ENCODE measurements at places on chromosomes 11 and 22. TPM values are rescaled to one million over a fixed set of nuclear protein-coding genes. Genes with fewer than 3 reads are reported as not detected.

PGA5 gene
- not detected for total RNA-seq

THOC5 gene
- total RNA-seq = 64.0 TPM

GNB1L gene
- 13.0 TPM for total RNA-seq

CNTN5 gene
- not detected for total RNA-seq

CSNK2A3 gene
- 0.86 TPM for total RNA-seq

PATE2 gene
- total RNA-seq = not detected

IFITM1 gene
- 45.6 TPM for total RNA-seq

APOBEC3H gene
- not detected for total RNA-seq

SFI1 gene
- total RNA-seq = 59.2 TPM

POTEH gene
- total RNA-seq = not detected

GDPD4 gene
- not detected for total RNA-seq

SMIM35 gene
- not detected for total RNA-seq

RDX gene
- total RNA-seq = 71.8 TPM

DNA sequence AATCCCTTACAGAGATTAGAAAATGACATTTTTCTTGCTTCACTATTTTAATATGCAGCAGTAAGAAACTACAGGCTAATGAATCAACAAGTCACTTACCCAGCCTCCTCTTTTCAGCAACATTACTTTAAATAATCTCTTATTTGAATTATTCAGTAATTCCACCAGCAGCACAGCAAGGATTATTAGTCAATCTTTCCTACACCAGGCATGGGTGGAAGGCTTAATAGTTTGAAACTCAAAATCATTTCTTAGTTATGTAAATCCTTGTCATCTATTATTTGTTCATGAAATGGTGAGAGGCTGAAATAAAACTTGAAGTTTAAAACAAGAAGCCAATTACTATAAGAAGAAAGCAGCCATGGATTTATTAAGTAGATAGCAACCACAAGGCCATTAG lies 530.5 kb downstream of the KCNA4 start:
- no peak for DNase-seq

- DNase-seq = no peak
Measured at GRCh38 chr11:59600234-59600633, 15.3 kb downstream of the OSBP start.

- peak; percentile 44 for DNase-seq
Measured at GRCh38 chr11:64372802-64373597, 14.0 kb downstream of the RPS6KA4 start.

- no peak for DNase-seq
Measured at GRCh38 chr11:70314730-70315129, 44.2 kb downstream of the PPFIA1 start.

- DNase-seq = no peak
Measured at GRCh38 chr11:134761386-134761785, 349.3 kb upstream of the B3GAT1 start.

DNA sequence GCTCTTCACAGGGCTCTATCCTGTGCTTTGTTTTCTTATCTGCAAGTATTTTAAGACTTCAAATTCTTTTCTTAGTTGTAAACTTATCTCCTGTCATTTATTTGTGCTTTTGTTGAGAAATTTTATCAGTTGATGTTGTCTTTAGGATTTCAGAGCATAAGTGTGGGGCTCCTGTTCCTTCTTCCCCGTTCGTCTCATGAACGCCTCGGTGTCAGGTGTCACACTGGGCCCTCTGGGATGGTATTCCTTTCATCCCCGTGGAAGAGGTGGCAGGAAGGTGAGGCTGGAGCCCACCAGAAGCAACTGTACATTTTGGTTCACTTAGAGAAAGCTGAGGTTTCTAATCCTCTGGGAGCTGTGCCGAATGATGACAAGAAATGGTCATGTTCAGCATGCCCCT lies 17.9 kb downstream of the NADSYN1 start:
- no peak for DNase-seq

- no peak for DNase-seq
Measured at GRCh38 chr22:38346506-38346905, 29.3 kb upstream of the CSNK1E start.

DNA sequence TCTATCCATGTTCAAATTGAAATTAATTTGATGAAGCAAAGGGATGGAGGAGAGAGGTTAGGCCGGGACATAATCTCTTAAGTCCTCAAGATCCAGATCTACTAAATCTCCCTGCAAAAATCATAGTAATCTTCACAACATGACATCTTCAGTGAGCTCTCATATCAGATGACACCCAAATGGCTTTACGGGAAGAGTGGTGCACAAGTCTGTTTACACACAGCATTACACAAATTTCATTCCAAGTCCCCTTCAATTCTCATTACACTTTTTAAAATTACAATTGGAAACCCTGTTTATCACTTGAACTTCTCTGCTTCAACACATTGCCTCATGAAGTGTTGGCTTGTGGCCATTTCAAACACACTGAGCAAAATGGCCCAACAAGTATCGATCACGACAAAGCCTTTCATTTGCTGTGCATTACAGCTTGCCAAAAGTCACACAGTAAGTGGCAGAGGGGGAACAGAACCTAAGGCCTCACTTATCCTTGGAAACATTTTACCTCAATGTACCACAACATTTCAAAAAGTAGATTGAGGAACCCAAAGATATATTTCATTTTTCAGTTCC lies 17.9 kb upstream of the TPH1 start:
- no peak for DNase-seq

DNA sequence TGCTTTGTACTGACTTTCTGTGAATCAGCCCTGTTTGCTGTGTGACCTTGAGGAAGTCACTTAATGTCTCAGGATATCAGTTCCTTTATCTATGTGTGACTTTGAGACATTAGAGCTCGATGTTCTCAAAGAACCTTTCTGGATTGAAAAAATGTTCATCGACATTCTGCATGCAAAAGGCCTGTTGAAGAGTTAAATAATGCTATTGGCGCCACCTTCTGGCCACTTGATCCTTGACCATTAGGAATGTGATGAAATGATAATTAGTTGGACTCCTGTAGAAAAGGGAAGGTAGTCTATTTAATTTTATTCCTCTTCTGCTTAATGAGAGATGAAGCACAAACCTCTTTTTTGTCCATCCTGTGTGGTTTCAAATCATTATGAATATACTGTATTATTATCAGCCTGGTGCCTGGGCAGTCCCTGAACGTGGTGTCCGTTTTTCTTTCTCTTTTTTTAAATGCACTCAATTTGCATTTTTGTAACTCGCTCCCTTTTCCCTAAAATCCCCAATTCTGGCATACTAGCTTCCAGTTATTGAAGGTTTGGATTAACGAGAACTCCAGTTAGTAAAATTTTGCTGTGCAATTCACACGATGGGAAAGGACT lies 20.7 kb downstream of the ELF5 start:
- DNase-seq = peak; percentile 58

DNA sequence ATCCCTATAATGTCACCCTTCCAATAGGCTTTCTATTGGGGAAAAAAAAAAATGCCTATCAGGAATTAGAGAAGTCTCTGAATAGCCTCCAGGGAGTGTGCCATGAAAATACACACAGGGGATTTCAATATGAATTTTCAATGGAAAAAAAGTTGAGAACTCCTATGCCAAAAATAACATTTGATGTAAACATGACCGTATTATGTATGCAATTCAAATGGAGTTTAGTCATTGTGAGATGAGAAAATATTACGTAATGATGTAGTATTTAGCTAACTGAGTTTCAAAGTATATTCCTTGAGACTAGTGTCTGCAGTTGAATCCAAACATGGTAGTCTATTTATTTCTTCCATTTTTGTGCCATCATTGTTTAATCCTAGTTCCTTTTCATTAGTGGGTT lies 182.3 kb downstream of the BLID start:
- DNase-seq = no peak

GRCh38 chr11:103529181-103529684 lies 420.0 kb downstream of the DYNC2H1 start:
- DNase-seq = no peak

DNA sequence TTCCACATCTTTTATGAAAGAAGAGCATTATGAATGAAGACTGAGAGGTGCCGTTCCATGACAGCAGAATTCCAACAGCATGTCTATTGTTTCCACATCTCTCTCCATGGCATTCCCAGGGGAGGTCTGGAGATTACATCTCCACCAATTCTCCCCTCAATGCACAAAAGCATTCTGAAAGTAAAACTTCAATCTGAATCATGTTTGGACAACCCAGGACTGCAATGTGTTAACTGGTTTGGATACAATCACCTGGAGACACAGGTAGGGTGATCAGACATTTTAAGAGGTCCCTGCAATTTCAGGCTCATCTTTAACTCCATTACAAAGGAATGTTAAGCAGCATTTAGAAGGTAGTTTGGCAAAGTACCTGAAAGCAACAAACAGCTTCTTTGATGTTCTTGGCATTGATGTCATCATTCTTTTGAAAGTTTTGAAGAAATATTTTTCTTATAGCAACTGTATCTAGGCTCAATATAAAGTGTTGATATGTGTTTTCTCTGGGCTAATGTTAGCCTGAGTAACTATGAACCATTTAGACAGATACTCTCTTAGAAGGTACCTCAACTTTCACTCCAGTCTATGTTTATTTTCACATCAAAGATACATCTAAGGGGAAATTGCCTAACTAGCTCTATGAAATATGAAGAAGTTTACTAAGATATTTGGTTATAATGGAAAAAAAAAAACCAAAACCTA lies 181.4 kb upstream of the MTMR2 start:
- no peak for DNase-seq

- DNase-seq = no peak
Measured at GRCh38 chr11:82003671-82004515, 729.8 kb downstream of the FAM181B start.

GRCh38 chr11:32830413-32830738 lies 649 bp downstream of the PRRG4 start:
- peak; percentile 63 for DNase-seq

- DNase-seq = no peak
Measured at GRCh38 chr11:110125632-110126031, 32.4 kb downstream of the ZC3H12C start.

DNA sequence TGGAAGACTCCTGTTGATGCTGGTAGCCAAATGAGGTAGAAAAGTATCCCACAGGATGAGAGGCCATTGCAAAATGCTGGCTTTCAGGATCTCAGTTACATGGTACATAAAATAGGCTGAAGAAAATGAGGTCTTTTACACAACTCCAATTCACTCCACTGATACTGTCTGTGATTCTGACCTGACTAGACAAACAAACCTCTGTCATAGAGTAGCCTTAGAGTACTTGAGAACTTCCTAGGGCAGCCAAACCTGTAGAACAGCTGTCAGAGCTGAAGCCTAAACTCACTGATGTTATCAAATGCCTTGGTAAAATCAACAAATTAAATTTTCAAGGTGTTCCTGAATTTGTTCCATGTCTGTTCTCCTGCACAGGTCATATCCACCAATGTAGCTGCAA lies 26.2 kb upstream of the POGLUT3 start:
- DNase-seq = no peak

DNA sequence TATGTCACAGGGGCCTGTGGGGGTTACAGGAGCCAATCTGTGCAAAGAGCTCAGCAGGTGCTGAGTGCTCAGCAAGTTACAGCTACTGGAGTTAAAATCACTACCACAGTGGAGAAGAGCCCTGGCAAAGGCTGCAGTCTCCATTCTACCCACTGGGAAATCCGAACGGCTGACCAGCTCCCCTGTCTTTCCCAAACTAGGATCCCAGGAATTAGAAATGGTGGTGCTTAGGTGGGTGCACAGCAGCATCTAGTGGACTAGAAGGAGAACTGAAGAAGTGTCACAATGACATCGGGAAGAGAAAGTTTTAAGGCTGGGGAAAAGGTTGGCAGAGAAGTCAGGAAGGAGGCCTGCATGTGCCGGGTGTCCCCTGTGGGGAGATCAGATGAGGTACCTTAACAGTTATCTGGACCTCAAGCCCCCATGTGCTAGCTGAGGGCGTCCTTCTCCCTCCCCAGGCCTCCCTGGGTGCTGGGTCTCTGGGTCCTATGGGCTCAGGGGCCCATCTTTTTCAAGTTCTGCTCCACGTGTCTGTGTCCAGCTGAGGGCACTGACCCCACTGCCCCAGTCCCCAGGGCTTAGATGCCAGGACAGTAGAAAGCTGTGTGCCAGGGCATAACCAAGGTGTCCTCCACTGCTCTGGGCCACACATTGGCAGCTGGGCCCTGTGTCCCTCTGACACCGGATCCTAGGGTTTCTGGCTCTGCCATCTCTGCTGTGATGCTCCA lies 1.9 kb downstream of the PIWIL3 start:
- peak; percentile 31 for DNase-seq

DNA sequence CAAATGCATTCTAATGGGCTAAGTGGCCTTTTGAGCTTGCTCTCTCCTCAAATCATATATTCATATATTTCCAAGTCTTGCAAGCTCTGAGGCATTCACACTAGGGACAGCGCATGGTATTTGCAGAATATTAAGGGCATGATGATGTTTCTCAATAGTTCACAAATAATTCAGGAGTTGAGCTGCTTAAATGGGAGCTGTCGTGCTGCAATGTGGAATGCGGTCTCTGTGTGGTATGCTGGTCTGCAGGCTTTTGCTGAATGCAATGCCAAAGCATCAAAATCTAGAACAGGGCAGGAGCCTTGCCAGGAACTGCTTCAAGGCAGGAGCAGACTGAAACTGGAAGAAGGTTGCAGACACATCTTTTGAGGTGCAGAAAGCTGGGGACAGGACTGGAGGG lies 1060.0 kb downstream of the TBC1D22A start:
- DNase-seq = no peak

GRCh38 chr11:88814076-88814475 lies 251.7 kb downstream of the GRM5 start:
- DNase-seq = no peak

DNA sequence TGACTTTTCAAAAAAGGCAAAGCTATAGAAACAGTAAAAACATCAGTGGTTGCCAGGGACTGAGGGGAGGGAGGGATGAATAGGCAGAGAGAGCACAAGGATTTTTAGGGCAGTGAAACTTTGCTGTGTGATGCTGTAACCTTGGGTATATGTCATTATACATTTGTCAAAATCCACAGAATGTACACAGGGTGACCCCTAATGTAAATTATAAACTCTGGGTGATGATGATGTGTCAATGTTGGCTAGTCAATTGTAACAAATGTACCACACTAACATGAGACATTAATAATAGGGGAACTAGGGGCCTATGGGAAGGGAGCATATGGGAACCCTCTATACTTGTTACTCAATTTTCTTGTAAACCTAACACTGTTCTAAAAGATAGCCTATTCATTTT lies 24.8 kb downstream of the RIBC2 start:
- DNase-seq = no peak

DNA sequence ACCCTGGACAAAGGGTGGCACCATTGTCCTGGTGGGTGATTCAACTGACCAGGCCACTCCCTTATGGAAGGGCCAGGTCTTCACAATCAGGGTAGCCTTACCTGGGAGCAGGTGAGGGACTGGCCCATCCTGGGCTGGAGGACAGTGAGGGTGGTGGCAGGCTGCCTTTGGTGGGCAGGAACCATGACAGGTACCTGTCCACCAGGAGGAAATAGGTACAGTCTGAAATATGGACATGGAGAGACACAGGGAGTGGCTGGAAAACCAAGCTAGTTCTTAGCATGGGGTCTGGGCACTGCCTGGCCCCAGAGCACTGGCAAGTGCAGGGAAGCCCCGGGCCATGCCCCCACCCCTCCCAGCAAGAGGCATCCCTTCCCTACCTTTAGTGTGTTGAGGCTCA lies 113.8 kb downstream of the MED15 start:
- no peak for DNase-seq
